Stimulated activated CD8-positive, alpha-beta memory T cell treated with anti-CD3 and anti-CD28 coated beads, Interleukin-12 subunit alpha, Interleukin-12 subunit beta, amount 100 ng/mL, for 1 hour (primary cell): ENCODE measurements at places on chromosomes 12 and 14.

DNA sequence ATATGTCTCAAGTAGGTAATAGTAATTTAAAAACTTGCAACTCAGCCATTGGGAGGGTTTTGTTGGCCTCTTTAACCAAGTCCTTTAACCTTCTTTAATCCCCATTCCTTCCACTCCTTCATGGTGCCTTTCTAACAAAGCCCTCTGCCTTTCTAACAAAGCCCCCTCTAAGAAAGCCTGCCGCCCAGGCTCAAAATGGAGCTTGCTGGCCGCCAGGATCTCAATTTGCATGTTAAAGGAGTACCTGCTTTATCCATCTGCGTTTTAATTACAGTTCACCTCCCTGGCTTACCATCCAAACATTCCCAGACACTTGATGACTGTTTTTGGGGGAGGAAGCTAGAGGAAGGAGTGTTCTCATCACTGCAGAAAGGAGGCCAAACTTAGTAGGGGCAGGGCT lies 183.4 kb downstream of the PTPN11 start:
- DNase-seq = no peak

GRCh38 chr14:106778986-106779385 lies 1252.6 kb downstream of the TMEM121 start:
- no peak for DNase-seq

DNA sequence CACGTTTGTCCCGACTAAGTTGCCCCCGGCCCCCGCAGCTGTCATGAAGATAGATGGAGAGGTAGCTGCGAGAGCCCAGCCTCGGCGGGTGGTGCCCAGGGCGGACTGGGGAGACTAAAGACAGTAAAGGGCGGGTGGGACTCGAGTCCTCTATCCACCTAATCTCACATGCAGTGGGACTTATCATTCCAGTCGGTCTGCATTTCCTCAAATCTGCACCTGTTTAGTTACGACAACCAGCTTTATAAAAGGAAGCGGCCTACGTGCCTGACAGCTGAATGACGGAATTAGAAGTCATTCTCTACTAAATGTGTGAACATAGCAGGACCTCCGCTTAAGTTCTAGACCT lies 109.8 kb upstream of the EGLN3 start:
- no peak for DNase-seq

- no peak for DNase-seq
Measured at GRCh38 chr12:48184549-48184922, 1.1 kb downstream of the CCDC184 start.

DNA sequence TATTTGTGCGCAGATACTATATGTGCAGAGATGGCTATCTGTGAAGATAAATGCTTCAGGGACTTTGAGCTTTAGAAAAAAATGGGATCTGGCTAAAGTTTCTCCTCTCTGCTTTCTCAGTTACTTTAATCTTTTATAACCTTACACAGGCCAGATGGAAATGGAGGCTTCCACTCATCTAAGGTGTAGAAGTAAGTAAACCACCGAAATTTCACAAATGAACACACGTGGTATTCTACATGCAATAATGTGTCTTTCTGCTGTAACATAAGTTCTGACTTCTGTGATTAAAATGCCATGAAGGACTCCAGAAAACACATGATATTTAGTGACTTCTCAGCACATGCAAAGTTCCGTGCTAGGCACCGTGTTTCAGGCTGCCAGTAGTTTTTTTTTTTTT lies 99.1 kb upstream of the FOXN3 start:
- no peak for DNase-seq

GRCh38 chr12:125435871-125436270 lies 370.6 kb downstream of the AACS start:
- no peak for DNase-seq

DNA sequence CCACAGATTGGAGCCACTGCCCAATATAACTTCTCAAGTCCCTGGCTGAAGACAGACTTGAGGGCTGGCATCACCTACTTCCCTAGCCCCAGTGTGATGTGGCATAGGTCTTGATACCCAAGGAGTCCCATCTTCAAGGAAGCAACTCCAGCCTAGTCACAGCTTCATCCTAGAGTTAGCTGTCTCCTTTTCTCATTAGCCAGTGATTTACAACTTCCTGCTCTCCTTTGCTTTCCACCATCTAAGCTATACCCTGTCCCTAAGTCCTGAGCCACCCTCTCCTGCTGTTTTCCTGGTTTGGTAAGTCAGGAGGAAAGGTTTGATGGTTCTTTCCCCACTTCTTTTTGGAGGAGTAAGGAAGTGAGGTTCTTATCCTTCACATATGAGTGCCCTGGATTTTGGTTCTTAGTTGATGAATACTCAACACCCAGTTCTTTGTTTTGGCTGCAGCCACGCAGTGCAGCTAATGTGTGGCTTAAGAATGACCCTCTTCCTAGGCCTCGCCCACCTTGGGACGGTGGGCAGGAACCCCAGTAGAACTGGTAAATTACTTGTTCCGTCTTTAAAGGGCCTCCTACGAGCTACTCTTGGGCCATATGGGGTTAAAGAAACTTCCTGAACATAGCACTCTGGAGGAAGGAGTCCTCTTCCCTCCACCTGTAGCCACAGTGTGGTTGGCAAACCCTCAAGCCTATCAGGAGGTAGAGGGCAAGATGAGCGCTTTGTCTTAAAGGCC lies 3.9 kb upstream of the GPX2 start:
- no peak for DNase-seq

DNA sequence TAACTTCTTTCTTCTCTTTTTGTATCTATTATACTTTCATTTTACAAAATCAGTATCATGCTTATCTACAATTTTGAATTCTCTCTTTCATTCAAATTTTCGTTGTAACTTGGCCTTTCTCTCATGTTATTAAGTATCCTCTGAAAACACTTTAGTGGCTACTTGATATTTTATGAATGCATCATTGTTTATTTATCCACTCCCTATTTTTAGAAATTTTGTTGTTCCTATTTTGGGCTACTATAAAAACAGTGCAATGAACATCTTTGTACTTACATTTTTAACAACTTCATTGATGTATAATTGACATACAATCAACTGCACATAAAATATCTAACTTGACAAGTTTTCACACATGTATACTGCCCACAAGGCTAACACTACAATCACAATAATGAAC lies 44.0 kb upstream of the AMIGO2 start:
- no peak for DNase-seq

DNA sequence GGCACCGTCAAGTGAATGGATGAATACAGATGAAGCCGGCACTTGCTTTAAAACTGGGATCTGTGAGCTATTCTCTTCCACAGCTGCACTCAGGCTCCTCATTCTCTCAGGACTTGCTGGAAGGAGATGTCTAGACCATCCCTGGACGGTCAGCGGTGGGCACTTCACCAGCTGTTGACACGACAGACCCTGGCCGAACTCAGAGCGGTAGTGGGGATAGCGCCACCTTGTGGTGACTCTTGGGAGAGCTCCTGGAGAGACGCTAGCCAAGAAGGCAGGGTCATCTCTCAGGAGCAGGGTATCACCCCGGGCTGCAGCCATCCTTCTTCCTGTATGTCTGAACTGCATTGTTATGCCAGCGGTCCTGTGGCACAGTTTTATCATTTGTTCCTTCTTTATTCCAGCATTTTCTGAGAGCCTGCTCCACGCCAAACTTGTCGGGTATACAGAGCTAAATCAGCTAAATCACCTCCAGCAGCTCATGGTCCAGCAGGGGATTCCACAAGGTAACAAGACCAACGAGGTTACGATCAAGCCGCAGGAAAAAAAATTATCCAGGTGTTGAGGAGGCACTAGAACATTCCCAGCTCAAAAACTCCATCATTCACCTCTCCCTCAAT lies 10.0 kb downstream of the WNT1 start:
- peak; percentile 62 for DNase-seq

DNA sequence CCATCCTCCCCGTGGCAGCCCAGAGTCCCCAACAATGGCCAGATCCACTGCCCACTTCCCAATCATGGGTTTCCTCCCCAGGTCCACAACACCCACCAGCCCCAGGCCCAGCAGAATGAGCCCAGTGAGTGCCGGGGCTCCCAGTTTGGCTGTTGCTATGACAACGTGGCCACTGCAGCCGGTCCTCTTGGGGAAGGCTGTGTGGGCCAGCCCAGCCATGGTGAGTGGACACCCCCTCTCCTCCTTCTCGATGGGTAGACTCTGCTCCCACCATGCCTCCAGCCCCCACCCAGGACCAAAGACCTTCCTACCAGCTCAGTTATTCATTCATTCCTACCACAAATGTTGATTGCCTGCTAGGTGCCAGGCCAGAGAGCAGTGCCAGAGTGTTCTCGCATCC lies 23.8 kb downstream of the PAPLN start:
- DNase-seq = no peak

- DNase-seq = no peak
Measured at GRCh38 chr14:50106178-50106577, 10.2 kb downstream of the VCPKMT start.

DNA sequence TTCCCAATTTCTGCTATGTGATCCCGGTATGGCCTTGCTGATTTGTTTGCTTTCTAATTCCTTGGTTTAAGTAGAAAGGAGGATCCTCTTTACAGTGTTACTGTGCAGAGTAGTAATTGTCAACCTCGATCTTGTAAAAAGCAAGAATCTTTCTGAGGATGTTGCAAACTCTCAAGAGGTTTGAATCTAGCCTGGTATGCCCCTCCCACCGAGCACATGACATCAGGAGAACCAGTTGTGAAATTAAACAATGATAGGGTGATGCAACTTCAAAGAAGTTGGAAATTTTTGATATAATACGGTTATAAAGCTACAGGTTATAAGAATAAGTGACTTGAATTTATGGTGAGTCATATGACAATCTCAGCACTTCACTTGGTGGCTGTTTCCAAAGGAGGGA lies 35.0 kb upstream of the FUT8 start:
- no peak for DNase-seq

GRCh38 chr14:22147716-22148115 lies 441.3 kb downstream of the DAD1 start:
- DNase-seq = no peak

DNA sequence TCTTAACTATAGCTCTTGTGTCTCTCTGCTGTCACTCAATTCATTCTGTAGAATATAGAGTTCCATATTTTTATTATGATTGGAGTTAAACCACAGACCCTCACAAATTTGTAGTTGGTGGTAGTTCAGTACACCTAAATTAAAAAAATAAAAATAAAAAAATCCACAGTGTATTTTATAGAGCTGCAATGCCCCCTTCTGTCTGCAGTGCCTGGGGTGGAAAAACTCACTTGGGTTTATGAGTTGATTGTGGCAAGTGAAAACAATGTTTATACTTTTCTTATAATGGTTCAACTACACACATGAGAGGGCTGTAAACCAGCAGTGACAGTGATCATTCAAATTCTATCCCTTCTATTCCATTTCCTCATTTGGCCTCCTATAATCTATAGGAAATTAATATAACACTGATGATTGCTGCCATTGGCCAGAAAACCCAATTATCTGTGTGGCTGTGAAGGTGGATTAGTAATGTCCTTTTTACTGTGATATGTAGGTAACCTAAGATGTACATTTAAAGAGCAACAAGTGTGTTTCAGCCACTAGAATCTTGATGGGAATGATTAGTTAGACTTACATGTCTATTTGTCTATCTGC lies 166.9 kb upstream of the LRIG3 start:
- DNase-seq = no peak

- DNase-seq = no peak
Measured at GRCh38 chr14:101590062-101590461, 28.8 kb downstream of the DIO3 start.

DNA sequence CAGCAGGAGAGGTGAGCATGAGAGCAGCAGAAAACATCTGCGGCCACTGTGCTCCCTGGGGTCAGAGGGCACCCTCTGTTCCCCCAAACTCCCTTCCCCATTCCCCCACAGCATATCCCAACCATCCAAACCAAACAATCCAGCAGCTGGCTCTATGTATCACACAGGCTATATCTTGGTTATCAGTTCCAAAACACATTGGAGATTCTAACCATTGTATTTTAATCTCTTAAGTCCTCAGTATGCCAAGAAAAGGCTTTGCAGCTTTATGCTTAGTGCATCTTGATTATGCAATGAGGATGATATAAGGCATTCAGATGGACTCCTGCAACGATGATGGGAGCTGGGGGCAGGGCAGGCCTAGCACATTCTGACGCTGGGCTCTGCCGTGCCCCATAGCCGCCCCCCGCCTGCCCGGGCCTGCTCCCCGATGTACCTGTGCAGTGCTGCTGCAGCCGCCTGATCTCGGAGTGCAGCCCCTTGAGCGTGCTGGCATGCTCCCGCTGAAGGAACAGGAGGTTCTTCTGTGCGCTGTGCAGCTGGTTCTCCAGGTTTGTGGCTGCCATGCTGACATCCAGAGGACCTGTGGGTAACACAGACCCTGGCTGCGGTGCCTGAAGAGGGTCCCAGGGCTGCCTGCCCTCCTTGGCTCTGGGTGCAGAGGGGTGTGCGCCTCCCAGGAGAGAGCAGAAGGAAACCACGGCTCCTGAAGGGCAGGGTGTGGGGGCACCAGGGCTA lies 29.6 kb downstream of the CCDC92 start:
- DNase-seq = no peak

DNA sequence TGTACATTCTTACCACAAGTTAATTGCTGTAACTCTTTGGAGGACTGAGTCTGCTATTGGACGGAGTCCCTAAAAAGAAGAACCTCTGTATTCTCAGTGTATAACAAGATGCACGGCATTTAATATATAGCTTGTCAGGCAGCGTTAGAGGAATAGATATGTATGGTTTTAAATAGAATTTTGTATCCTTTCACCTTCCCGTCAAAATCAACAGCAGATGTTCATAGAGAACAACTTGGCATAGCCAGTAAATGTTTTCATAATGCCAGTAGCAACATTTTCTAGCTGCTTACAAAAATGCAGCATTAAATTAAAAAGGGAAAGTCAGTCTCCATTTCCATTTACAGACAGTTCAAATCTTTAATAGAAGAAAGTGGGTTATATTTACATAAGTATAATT lies 6.8 kb downstream of the SCYL2 start:
- DNase-seq = no peak

GRCh38 chr14:35146711-35147149 lies 24.4 kb downstream of the PRORP start:
- no peak for DNase-seq

DNA sequence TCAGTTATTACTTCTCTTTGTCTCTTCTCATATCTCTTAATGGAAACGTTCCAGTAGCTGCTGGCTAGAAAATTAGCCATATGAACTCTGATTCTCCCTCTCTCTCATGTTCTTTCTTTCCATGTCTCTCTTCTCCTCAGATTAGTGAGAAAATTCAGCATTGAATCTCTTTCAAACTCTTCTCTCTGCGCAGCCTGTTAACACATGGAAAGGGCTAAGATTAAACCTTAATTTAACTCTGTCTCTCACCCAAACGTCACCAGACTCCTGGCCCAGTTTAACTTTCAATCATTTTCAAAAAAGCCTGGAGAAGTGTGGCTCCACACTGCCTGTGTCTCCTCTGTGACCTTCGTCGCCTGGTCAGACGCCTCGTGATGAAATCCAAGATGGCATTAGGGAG lies 1234.2 kb downstream of the BCL11B start:
- no peak for DNase-seq

DNA sequence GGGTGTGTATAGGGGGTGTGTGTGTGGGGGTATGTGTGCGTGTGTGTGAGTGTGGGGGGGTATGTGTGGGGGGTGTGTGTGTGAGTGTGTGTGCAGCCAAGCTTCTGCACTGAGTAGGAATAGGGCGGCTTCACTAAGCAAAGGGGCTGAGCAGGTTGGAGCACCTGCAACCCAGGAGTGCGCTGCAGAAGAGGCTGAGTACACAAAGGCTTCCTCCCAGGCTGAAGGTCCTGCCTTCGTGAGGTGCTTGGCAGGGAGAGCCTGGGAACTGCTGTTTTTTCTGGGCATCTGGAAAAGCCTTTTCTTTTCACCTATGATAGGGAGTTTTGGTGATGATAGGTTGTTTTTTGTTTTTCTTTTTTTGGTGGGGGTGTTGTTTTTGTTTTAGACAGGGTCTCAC lies 6.0 kb upstream of the NUDT14 start:
- DNase-seq = no peak

- no peak for DNase-seq
Measured at GRCh38 chr12:91021076-91021475, 16.3 kb upstream of the EPYC start.
